ENCODE measurements at places on chromosomes 12 and 14.

- DNase-seq = no peak
Observed at GRCh38 chr12:123937707-123938591, 34.7 kb downstream of the CCDC92 start.

GRCh38 chr14:69260190-69260860, 367 bp downstream of the GALNT16 start:
- no peak for DNase-seq

DNA sequence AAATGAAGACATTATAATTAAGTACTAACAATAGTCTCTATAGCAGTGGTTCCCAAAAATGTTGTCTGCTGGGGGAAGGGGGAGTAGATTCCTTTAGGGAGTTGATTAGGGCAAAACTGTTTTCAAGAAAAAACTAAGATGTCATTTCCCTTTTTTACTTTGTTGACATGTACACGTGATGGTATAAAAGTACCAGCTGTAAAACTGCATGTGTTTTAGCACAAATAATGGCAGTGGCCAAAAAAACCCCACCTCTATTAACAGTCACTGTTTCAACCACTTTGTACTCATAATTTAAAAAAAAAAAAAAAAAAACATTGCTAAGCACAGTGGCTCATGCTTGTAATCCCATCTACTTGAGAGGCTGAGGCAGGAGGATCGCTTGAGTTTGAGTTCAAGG, 61.7 kb downstream of the PPP1R12A start:
- DNase-seq = no peak

- no peak for DNase-seq
Observed at GRCh38 chr12:54689034-54689372, 40.8 kb upstream of the DCD start.

DNA sequence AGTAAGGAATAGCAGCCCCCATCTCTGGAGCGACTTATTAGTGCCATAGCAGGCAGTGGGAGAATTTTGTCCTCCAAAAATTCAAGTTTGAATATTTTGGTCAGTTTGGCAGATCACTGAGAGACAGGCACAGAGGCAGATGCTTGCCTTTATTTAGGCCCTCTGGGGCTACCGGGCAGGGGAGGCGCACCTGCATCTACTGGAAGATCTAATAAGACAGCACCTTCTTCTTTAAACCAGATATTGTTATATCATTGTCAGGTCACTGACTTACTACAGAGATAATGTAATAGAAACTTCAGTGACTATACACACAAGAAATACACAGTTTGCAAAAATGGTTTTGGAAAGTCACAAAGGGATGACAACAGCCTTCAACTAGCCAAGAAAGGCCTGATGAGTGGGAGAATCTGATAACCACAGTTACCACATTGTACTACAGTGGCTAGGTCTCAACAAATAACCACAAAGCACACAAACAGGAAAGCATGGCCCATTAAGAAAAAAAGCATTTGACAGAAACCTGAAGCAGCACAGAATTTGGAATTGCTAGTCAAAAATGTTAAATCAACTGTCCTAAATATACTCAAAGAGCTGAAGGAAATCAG, 56.8 kb downstream of the CDK17 start:
- peak; percentile 57 for DNase-seq

DNA sequence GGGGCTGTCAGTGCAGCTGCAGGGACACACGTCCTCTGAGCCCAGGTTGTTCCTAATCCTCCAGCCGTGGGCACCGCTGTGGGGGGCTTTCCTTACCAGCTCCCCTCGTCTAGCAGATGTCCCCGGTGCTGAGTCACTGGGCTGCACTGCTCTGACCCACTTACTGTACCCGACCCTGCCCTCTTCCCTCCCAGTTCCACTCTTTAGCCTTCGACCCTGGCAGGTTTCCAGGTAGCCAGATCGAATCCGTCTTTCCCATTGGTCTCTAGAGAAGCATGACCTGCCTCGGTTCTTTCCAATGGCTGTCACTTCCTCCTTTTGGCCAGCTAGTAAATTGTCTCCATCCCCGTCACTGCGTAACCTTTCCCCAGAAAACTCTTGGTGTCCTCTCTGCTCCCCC, 48.4 kb downstream of the ELK3 start:
- no peak for DNase-seq

DNA sequence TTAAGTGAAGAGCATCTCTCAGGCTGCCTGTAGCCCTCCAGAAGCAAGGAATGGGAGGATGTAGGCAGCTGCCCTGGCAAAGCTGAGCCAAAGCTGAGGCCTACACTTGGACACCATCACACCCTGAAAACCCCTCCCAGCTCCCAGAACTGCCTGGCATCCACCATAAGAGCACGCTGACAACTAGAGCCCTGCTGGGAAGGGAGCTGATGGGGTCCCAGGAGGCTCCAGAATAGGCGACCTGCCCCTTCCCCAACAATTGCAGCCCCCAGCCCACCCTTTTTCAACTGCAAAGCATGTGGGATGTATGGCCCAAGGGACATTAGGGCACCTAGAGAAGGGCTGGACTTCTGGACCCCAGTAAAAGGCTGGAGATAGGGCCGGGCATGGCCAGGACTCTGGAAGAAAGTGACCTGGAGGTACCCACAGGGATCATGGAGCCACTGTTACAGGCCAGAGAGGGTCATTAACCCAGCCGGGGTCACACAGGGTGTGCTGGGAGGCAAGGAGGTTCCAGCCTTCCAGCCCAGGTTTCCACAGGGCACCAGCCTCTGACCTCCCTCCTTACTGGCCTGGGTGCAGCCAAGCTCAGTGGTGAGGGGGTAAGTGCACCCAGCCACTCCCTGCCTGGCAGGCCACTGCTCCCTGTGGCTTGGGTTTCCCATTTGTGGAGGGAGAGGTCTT, 27.8 kb downstream of the FAM222A start:
- no peak for DNase-seq

GRCh38 chr12:75955251-75955650, 76.3 kb downstream of the PHLDA1 start:
- no peak for DNase-seq

DNA sequence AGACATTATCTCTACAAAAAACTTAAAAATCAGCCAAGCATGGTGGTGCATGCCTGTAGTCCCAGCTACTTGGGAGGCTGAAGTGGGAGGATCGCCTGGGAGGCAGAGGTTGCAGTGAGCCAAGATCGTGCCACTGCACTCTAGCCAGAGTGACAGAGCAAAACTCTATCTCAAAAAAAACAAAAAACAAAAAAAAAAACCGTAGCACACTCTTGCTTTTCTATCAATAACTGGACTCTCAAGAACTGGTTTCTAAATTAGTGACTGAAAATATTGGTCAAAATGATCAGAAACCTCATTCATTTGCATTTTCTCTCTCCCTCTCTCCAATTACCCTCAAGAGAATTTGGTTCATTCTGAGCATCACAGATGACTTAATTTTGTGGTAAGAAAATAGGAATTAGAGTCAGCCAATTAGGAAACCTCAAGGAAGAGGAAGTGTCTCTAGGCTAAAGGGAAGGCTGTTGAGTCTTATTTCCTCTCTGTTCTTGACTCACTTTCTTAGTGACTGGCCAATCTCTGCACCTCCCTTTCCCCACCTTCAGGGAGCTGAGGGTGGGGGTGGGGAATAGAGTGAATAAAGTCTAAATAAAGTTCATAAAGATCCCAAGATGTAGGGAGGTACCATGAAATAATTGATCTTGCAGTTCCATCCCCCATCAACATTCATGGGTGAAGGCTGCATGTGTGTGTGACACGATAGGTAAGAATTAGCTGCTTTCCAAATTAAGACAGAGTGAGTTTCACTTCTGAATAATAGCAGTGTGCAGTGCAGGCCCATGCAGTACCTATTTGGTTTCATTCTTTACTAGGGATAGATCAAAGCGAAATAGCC, 6.8 kb upstream of the PSMA6 start:
- peak; percentile 77 for DNase-seq

DNA sequence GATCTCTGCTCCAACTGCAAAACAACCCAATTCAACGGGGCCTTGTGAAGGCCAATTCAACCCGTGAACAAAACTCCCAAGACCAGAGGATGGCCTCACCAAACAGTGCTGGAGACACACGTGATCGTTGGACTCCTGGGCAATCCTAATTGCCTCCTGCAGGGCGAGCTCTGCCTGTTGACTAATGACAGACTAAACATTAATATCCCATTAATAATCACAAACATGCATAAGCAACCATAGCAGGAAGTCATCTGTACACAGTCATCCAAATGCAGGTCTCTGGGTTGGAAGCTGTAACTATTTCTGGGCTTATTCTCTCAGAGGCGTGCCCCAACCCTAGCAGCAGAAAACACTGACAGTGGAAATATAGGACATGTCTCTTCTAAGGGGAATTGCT, 21.0 kb downstream of the ANAPC5 start:
- peak; percentile 5 for DNase-seq

DNA sequence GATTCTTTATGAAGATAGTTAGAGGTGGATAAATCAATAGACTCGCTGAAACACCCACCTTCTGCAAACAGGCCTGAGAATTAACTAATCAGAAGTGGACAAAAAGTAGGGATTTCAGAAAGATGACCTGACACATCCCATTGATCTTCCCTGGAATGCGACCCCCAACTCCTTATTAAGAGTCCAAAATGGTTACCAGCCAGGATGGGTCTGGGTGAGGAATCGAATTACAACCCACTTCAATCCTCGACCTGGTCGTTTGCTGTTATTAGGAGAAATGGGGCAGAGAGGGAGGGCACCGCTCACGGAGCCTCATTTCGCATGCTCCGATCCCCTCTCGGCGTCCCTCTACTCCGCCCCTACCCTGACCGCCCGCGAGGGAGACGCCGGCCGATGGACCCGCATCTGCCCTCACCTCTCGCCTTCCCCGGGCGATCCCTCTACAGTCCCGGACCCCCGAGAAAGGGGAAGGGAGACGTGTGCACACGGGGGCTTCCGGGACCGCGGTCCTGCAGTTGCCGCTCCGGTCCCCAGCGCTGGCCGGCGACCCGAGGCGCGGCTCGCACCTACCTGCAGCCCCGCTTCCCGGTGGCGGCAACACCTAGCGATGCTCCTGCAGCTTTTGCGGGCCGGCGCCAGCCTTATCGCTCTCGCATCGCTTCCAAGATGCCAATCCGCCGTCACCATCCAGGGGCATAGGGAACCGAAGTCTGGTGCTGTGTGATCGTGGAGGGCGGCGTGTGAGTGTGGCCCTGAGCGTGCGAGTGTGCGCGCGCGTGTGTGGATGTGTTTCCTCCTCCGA, 69.3 kb upstream of the USP15 start:
- no peak for DNase-seq

- DNase-seq = peak; percentile 11
Observed at GRCh38 chr12:85310456-85311076, 30.5 kb downstream of the ALX1 start.

DNA sequence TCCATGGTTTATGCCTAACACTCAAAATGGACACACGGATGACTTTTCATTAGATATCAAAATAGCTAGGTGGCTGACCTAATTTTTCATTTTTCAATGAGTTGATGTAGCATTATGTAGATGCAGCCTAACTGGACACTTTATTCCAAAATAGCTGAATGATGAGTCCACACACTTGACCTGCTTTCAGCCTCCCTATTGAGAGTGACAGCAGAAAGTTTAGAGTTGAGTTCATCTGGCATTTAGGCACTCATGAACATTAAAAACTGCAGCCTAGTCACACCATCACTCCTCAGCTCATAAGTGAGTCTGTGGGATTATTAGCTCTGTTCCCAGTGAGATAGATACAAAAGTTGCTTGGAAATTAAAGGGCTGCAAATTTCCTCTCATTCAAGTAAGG, 307.3 kb upstream of the PRKD1 start:
- DNase-seq = no peak

DNA sequence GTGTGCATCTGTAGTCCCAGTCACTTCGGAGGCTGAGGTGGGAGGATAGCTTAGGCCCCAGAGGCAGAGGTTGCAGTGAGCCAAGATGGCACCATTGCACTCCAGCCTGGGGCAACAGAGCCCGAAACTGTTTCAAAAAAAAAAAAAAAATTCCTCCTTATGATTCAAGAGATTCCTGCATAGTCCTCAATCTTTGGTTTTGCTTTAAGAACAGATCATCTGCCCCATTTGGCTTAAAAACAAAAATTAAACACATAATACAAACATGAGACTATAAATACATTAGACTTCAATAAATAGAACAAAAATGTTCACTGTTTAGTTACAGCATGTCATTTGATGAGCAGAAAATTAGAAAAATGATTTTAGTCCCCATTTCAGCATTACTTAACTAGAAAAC, 131.2 kb downstream of the PAWR start:
- no peak for DNase-seq

GRCh38 chr14:35211067-35211466, 81.1 kb upstream of the PSMA6 start:
- DNase-seq = no peak

GRCh38 chr12:114272605-114273004, 133.3 kb downstream of the TBX5 start:
- no peak for DNase-seq

DNA sequence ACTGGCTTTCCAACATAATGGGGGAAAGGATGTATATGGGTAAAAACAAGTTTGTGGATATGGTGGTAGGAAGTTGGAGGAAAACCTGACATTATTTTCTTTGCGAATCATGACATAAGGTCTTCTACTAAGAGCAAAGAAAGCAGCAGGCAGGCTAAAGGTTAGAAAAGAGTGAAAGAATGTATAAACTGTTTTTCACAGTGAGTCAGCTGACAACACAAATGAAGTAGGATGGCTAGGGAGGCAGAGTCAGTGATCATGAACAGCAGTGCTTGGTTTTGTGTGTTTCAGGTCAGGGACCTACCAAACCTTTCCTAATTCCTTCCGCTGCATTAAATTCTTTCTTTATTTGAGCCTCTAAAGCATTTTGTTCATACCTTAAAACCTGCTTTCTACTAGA, 46.3 kb upstream of the CATSPERB start:
- DNase-seq = peak; percentile 19

DNA sequence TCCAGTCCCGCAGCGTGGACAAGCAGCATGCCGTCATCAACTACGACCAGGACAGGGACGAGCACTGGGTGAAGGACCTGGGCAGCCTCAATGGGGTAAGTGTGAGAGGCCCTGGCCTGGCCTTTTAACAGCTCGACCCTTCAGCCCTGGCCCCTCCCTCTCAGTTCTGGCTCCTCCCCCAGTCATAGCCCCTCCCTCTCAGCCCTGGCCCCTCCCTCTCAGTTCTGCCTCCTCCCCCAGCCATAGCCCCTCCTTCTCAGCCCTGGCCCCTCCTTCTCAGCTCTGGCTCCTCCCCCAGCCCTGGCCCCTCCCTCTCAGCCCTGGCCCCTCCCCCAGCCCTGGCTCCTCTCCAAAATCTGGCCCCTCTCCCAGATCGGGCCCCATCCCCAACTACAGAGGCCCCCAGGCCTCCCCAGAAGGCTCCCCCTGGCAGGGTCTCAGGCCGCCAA, 11.2 kb downstream of the CEP170B start:
- DNase-seq = peak; percentile 48

- no peak for DNase-seq
Observed at GRCh38 chr14:88750413-88750812, 42.3 kb downstream of the EML5 start.

- peak; percentile 59 for DNase-seq
Observed at GRCh38 chr12:14408208-14408607, 42.7 kb downstream of the ATF7IP start.

DNA sequence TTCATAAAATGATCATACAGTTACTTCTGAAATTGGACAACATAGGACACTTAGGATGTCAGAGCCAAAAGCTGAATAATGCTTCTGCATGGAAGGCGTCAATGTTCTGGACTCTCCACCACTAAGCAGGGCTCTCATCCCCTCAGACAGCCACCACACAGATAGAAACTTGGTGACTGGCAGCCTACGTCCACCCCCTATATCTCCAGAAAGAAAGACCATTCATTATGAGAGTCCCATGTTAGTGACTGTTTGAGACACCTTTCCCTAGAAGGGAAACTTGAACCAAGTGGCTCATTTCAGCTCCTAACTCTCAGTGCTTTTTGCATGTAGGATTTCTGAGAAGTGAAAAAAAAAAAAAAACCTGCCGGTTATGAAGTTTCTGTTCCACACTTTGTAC, 251.0 kb upstream of the FKBP4 start:
- DNase-seq = no peak

Measured in fibroblast of mammary gland (primary cell).